ENCODE measurements at places on chromosomes 5 and 9.

- H3K27ac ChIP-seq: no peak overlapping the region
- no peak for DNase-seq
- no peaks in the 10 kb centered on the region for H3K36me3 ChIP-seq
- no peaks in the 10 kb centered on the region for H3K4me1 ChIP-seq
- no peaks in the 10 kb centered on the region for H3K27me3 ChIP-seq
Observed at GRCh38 chr5:163760498-163760897, 255.1 kb downstream of the MAT2B start.

- H3K27me3 ChIP-seq: no peaks in the 10 kb centered on the region
- no peaks in the 10 kb centered on the region for H3K36me3 ChIP-seq
- H3K27ac ChIP-seq: no peak overlapping the region
- no peaks in the 10 kb centered on the region for H3K4me1 ChIP-seq
- no peak overlapping the region for H3K4me3 ChIP-seq
Observed at GRCh38 chr5:90488791-90489190, 14.1 kb downstream of the POLR3G start.

DNA sequence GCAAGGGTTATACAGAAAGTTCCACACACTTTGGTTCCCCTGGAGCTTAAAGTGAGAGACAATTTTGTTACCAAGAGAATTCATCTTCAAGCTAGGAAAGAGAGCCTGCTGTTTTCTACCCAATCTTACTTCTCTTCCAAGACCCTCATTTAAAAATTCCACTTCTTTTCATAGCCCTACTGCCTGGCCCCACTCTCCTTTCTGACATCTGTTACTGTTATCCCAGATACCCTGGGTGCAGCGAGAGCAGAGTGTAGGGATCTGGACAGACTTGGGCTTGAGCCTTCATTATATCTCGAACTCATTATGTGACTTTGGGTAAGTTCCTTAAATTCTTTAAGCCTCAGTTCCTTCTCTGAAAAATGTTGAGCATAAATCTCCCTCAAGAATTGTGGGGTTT, 263.1 kb downstream of the ASTN2 start:
- no peaks in the 10 kb centered on the region for H3K27me3 ChIP-seq
- no peaks in the 10 kb centered on the region for H3K4me1 ChIP-seq
- DNase-seq: no peak
- no peak overlapping the region for H3K27ac ChIP-seq
- H3K4me3 ChIP-seq: no peak overlapping the region

- no peaks in the 10 kb centered on the region for H3K36me3 ChIP-seq
- H3K4me1 ChIP-seq: no peaks in the 10 kb centered on the region
- no peak for DNase-seq
- H3K27me3 ChIP-seq: no peaks in the 10 kb centered on the region
- no peak overlapping the region for H3K27ac ChIP-seq
- no peak overlapping the region for H3K4me3 ChIP-seq
Observed at GRCh38 chr5:128334010-128334716, 203.9 kb downstream of the FBN2 start.

- H3K36me3 ChIP-seq: no peaks in the 10 kb centered on the region
- no peak for DNase-seq
- H3K4me3 ChIP-seq: no peak overlapping the region
- no peak overlapping the region for H3K27ac ChIP-seq
- no peaks in the 10 kb centered on the region for H3K27me3 ChIP-seq
Observed at GRCh38 chr9:117448066-117448465, 33.2 kb upstream of the ASTN2 start.

- H3K4me1 ChIP-seq: no peaks in the 10 kb centered on the region
- no peaks in the 10 kb centered on the region for H3K36me3 ChIP-seq
- peaks cover 9% of the 10 kb centered on the region for H3K27me3 ChIP-seq
- H3K27ac ChIP-seq: no peak overlapping the region
- no peak overlapping the region for H3K4me3 ChIP-seq
Observed at GRCh38 chr9:87375397-87376073, 122.1 kb upstream of the DAPK1 start.

GRCh38 chr5:157744051-157745011, 819 bp downstream of the LSM11 start:
- H3K27ac ChIP-seq: peak overlapping the region; percentile 78
- peak overlapping the region; percentile 85 for H3K4me3 ChIP-seq
- no peaks in the 10 kb centered on the region for H3K27me3 ChIP-seq
- H3K4me1 ChIP-seq: peaks cover 39% of the 10 kb centered on the region

- no peak overlapping the region for H3K4me3 ChIP-seq
- no peaks in the 10 kb centered on the region for H3K36me3 ChIP-seq
- DNase-seq: no peak
- no peak overlapping the region for H3K27ac ChIP-seq
- no peaks in the 10 kb centered on the region for H3K27me3 ChIP-seq
- H3K4me1 ChIP-seq: no peaks in the 10 kb centered on the region
Observed at GRCh38 chr5:98791001-98791519, 17.6 kb downstream of the RGMB start.

DNA sequence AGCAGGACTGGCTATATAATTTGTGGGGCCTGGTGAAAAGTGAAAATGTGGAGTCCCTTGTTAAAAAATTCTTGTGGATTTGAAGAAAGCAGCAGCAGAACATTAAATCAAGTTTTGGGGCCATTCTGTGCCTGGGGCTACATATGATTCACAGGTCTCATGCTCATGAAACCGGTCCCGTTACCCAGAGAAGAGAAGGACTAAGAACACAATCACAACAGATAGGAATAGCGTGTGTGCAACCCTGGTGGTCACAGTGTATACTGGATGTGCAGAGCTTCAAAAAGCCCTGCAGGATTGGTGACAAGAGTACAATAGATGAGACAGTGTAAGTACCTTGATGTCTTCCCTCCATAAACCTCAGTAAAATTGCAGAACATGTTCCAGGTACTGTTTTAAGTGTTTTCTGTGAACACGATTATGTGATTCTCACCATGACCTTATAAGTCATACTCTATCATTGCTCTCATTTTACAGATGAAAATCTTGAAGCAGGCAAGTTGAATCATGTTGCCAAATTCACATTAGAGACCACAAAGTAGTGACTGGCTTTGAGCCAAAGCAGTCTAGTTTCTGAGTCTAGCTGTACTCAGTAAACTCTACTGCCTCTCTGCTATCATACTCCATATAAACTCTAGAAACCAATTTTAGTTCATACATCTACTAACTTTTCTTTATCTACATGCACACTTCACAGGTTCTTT, 636.5 kb downstream of the TAF11L14 start:
- no peaks in the 10 kb centered on the region for H3K27me3 ChIP-seq
- no peak overlapping the region for H3K4me3 ChIP-seq
- DNase-seq: no peak

DNA sequence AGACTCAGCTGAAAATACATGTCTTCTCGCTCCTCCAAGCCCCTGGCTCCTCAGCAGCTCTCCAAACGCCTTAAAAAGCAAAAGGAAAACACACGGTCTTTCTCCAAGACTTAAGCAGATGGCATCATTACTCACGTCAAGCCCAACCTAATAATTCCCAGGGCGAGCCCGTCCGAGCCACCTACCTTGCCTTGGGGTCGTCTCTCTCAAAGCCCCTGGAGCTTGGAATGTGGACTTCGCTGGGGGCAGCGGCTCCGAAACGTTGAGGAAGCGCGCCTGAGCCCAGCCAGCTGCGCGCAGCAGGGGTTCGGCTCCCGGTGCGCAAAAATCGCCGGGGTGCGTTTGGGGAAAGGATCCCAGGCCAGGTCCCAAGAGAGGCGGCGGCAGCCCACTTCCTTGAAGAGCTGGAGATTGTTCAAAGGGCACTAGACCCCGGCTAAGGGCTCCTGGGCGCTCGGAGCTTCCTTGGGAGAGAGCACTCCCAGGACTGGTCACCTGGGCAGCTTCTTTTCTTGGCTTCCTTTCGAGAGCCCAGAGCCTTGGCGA, 395 bp downstream of the DRD1 start:
- peaks cover 74% of the 10 kb centered on the region for H3K27me3 ChIP-seq
- no peak for DNase-seq
- H3K4me3 ChIP-seq: no peak overlapping the region
- no peak overlapping the region for H3K27ac ChIP-seq
- H3K36me3 ChIP-seq: no peaks in the 10 kb centered on the region

DNA sequence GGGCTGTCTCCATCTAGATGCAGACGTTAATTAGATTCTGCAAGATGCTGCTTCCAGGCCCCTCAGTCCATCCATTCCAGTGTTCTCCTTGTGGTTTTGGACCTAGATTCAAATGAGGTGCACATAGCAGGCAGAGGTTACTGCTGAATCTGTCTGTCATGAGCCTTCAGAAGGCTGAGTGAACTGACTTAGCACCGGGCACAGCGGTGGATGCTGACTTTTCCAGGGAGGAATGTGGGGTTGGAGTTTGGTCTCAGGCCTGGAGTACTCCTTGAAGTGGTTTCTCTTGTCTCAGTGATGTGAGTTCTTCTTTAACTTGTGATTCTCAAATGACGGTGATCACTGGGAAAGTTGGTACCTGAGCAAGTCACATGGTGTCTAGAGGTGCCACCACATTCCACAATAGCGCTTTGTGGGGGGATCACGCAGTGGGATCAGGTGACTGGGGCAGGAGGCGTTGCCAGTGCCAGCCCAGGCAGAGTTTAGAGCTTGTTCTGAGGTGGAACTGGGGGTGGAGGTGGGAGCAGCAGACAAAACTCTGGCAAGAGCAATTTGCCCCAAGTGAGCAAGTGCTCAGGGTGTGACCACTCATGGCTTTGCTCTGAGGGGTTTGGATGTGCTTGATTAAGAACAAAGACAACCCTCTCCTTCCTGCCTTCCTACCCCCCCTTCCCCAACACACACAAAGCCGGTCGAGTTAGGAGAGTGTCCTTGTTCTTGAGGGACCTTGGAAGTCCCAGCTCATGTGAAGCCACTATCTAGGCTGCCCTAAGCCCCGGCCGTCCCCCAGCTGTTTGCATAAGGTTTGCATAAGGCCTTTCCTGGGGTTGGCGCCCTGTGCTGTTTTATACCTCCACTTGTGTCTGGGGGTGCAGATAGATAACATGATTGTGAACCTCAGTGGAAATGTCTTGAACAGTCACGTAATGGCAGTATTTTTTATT, 25.1 kb downstream of the JADE2 start:
- no peak overlapping the region for H3K27ac ChIP-seq
- DNase-seq: no peak
- no peaks in the 10 kb centered on the region for H3K27me3 ChIP-seq
- H3K4me3 ChIP-seq: no peak overlapping the region
- peaks cover 28% of the 10 kb centered on the region for H3K4me1 ChIP-seq
- H3K36me3 ChIP-seq: peaks cover 46% of the 10 kb centered on the region

GRCh38 chr5:57832875-57833274, 350.3 kb upstream of the ACTBL2 start:
- no peaks in the 10 kb centered on the region for H3K36me3 ChIP-seq
- H3K4me3 ChIP-seq: no peak overlapping the region

DNA sequence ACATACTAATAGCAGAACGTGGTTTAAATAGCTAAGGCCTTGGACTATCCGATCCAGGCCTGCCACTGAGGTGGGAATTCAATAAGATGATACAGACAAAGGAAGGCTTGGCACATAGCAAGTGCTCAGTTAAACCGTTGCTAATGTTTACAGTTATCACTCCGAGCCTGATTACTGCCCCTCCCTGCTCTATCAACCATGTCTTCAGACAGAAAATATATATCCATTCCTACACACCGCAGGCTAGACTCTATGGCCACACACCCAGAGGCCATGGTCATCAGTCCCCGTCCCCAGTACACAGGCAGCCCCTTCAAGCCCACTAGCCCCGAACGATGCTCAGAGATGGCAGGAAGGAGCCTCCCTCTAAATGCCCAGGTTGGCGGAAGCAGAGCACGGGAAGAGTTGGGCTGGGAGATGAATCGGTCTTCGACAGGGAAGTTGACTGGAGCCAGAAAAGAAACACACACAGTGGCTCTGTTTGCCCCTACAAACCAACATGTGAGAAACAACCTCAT, 49.7 kb upstream of the STXBP1 start:
- DNase-seq: no peak
- H3K27me3 ChIP-seq: no peaks in the 10 kb centered on the region
- H3K4me3 ChIP-seq: no peak overlapping the region

DNA sequence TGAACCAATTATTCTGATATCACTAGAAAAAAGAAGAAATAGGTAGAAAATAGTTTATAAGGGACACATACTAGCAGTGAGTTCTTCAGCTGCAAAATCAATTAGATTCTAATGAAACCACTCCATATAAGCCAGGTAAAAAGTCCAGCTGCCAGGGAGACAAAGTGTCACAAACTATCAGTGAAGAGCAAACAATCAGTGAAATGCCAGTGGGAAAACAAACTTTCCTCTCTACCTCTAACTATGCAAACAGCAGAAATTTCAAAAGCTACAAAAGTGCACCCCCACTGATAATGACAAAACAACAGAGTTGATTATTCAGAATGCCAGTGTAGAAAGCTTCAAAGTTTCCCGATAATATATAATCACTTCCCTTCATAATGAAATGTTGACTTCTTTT, 637.2 kb upstream of the ITGA1 start:
- H3K36me3 ChIP-seq: no peaks in the 10 kb centered on the region
- no peak for DNase-seq
- no peak overlapping the region for H3K27ac ChIP-seq
- no peaks in the 10 kb centered on the region for H3K4me1 ChIP-seq
- H3K27me3 ChIP-seq: no peaks in the 10 kb centered on the region

DNA sequence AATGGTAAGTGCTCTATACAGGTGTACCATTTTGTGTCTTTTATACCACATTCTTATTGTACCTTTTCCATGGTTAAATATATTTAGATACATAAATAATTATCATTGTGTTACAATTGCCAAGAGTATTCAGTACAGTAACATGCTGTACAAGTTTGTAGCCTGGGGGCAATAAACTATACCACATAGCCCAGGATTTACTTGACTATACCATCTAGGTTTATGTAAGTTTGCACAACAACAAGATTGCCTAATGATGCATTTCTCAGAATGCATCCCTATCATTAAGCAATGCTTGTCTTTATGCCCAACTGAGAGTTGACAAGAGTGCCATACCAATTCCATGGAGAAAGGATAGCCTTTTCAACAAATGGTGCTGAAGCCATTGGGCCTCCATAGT, 136.7 kb upstream of the PJA2 start:
- DNase-seq: no peak
- H3K27me3 ChIP-seq: no peaks in the 10 kb centered on the region
- H3K4me1 ChIP-seq: no peaks in the 10 kb centered on the region
- no peak overlapping the region for H3K27ac ChIP-seq
- no peak overlapping the region for H3K4me3 ChIP-seq

DNA sequence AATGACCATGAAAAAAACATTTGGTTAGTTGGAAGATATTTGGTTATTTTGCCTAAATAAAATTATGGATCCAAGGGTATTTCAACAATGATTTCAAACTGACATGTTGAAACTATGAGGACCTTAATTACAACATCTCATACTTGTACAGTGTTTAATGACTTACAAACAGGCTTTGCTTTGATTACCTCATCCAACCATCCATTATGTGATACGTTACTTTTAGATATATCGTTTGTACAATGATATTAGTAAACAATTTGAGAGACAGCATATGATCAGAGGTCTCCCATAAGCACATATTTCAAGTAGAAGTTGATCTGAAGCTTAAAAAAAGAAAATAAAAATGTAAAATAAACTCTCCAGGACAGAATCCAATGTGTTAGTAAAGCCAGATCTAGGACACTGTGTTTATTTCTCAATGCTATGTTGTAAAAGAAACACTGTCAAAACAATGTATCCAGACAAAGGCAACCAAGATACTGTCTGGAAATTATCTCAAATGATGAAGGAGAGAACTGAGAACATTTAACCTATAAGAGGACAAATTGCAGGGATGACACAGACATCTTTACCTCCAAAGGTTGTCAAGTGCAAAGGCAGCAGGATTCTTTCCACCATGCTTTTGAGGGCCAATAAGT, 116.0 kb upstream of the TARS1 start:
- no peaks in the 10 kb centered on the region for H3K27me3 ChIP-seq
- no peaks in the 10 kb centered on the region for H3K4me1 ChIP-seq
- DNase-seq: no peak
- H3K36me3 ChIP-seq: no peaks in the 10 kb centered on the region
- no peak overlapping the region for H3K4me3 ChIP-seq

- no peak for DNase-seq
- no peak overlapping the region for H3K4me3 ChIP-seq
- peaks cover 28% of the 10 kb centered on the region for H3K27me3 ChIP-seq
Observed at GRCh38 chr9:129242191-129242941, 64.3 kb upstream of the IER5L start.

Measured in activated naive CD4-positive, alpha-beta T cell treated with anti-CD3 and anti-CD28 coated beads, Interleukin-2, amount 10 ng/mL, durations not matched to agents 7 days and 5 days (primary cell).